ENCODE measurements at places on chromosomes 6 and 20.

GRCh38 chr20:61567204-61567603, 315.1 kb downstream of the CDH4 start:
- no peak for DNase-seq

- no peak for DNase-seq
Observed at GRCh38 chr6:165098165-165098564, 211.2 kb downstream of the C6orf118 start.

- DNase-seq = no peak
Observed at GRCh38 chr6:45619994-45620471, 242.3 kb upstream of the SUPT3H start.

DNA sequence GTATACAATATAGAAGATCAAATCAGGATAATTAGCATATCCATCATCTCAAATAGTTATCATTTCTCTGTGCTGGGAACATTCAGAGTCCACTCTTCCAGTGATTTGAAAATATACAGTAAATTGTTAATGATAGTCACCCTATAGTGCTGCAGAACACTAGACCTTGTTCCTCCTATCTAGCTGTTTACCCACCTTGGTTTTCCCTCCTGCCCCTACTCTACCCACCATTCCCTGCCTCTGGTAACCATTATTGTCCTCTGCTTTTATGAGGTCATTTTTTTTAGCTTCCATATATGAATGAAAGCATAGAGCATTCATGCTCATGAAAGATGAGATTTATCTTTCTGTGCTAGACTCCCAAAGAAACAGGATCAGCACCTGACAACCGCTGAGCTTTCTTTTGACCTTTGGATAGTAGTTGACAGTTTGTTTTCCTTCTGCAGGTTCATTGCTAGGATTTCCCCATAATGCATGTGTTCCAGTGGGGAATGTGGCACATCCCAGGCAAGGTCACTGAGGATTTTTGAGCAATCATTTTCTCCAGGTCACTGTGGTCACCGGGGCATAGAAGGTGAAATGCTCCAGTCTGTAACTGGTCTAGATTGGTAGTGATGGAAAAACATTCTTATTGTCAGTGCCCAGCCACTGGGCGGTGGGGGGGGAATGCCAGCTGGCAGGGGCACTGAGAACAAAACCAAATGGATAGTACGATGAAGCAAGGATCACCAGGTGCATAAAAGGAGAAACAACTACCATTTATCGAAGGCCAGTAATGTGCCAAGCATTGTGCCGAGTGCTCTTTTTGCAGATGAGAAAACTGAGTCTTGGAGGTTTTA, 33.6 kb upstream of the BCAS1 start:
- no peak for DNase-seq

GRCh38 chr20:20456741-20457140, 88.8 kb downstream of the INSM1 start:
- no peak for DNase-seq

GRCh38 chr6:169342710-169343109, 89.1 kb upstream of the THBS2 start:
- DNase-seq = no peak

DNA sequence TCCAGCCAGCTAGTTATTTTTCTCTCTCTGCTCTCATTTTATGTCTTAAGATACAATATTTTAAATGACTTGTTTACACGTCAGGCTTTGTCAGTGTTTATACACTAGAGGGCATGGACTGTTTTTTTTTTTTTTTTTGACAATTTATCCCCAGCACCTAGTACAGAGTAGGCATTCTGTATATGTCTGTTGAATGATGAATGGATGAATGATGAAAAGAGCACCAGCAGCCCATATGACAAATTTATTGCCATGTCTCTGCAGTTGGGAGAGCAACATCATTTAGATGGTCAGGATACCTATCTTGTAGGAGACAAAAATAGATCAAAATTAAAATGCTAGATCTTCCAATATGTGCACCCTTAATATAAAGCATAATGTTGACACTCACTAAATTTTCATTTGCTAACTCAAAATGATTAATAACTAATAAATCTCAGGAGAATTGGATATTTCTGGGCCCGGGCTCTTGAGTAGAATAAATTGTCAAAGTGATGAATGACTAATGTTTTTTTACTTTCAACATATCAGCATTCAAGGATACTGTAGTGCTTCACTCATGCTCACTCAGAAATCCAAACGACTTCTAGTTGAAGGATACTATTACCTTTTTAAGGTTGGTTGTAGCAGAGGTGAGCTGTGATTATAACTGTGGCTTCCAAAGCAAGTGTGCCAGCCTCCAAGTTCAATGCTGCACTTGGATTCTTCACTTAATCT, 200.0 kb downstream of the PHACTR1 start:
- no peak for DNase-seq

- no peak for DNase-seq
Observed at GRCh38 chr20:8661229-8661952, 407.5 kb upstream of the PLCB4 start.

GRCh38 chr6:157672726-157673412, 150.2 kb upstream of the SNX9 start:
- DNase-seq = no peak

DNA sequence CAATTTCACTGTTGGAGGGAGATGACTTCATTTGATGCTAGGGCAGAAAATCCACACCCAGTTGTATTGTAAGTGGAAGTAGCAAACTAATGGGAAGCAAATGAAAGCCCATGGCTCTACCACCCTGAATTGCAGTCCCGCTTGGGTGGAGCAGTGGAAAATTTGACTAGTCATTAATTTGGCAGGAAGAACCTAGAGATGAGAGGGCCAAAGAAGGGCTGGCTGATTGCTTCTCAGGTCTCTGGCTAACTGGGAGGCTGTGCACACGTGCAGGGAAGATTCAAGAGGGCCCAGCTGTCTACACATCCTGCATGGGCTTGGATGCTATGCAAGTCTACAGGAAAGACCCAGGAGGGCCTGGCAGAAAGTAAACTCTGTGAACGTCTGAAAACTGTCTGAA, 466.2 kb downstream of the TFAP2A start:
- DNase-seq = no peak

DNA sequence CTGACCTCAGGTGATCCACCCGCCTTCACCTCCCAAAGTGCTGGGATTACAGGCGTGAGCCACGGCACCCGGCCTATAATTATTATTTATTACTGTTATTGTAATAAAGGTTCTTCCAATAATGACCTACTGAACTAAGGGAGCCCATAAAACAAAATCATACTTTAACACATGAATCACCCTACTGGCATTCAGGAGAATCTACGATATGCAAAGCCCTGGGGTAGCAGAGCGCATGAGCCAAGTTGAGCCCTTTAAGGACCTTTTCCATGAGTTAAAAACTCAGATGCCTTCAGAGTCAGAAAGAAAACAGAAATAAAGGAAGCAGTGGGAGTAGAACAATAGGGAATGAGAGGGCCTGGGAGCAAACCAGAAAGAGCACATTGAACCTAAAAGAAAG, 41.5 kb downstream of the SNRPB start:
- no peak for DNase-seq

- no peak for DNase-seq
Observed at GRCh38 chr6:143784316-143784715, 58.8 kb upstream of the LTV1 start.

- no peak for DNase-seq
Observed at GRCh38 chr6:17202526-17202925, 78.6 kb upstream of the RBM24 start.

DNA sequence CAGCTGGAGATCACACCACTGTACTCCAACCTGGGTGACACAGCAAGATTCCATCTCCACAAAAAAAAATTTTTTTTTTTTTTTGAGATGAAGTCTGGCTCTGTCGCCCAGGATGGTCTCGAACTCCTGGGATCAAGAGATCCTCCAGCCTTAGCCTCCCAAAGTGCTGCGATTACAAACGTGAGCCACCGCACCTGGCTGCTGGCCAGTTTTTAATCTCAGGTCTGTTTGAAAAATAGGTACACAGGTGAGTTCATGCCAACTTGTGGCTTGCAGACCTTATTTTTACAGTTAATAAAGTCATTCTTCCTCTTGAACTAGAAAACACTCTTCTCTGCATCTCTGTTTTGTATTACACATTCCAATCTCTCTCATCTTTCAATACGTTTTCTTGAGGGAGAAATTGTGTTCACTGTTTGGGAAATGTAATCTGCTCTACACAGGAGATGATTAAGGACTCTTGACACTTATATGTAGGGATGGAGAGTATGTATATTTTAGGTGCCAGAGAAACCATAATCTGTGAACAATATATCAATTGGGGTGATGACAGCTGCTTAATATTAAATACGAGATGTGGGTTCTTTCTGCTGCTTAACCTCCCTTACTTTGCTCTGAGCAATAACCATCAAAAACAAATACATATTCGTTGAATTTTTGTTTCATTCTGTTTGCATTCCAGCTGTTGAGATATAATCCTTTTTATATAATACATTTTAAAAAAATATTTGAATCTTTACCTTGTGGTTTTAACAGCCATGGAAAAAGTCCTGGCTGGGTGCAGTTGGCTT, 17.7 kb upstream of the RIPOR3 start:
- DNase-seq = no peak

DNA sequence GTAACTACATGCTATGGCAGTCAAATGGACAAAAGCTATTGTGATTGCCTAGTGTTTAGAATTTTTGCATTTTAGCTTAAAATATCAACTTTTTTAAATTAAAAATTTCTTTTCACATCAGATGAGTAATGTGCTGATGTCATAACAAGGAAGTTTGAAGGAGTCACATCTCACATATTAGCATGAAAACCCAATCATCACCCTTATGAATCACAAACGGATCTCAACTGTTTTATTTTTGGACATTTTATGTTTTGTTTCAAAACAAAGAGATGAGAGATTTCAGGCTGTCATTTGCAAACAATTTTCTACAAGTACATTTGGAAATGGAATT, 53.6 kb upstream of the TRERF1 start:
- DNase-seq = no peak

DNA sequence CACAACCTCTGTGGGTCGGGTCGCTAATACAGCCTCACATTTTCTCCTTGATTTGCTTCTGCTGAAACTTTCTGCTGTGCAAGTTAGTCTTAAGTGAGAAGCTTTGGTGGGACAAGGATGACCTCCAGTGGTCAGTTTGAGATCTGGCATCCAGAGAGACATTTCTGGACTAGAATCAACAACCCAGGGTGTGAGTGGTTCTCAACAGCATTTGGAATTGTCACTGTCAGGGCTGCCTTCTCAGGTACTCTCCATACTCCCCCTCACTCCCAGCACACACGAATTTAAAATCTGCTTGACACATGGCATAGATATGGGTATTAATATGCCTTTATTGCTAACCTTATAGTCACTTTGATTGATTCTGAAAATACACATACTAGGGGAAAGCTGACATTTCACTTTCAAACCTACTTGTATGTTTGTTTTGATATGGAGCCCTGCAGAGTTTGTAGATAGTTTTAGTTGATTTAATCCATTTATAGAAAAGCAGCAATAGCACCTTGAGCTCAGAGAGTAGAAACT, 13.2 kb downstream of the OTOR start:
- peak; percentile 54 for DNase-seq

DNA sequence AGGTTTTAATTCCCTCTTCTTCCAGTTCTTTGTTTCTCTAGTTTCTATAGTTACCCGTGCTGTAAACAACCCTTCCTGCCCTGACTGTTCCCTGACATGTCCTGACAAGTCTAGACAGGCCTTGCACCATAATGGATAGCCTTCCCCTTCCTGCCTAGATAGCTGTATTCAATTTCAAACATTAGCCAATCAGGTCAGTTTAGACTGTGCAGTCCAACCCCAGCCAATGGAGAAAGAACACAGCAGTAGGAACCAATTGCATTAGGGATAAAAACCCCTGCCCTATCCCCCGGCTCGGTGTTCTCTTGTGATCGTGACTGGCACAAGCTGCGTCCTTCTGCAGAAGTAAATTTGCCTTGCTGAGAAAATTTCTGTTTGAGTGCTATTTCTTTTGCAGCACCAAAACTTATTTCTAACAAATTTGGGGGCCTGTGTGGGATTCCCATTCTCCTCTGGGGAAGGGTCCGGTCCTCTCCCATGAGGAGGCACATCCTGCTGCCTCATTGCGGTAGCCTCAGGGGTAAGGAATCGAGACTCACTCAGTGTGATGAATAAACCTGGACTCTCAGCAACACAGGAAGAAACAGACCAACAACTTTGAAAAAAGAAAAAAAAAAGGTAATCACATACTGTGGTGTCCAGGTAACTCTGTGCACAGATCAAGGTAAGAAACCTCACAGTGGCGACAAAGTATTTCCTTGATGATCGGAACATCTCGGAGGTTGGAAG, 248.7 kb upstream of the ECI2 start:
- DNase-seq = no peak

Measured in neural crest cell (in vitro differentiated cells).